ENCODE measurements at places on chromosomes 4 and X. TPM values are rescaled to one million over a fixed set of nuclear protein-coding genes. Genes with fewer than 3 reads are reported as not detected.
A peak's percentile ranks its signal among the peaks of the same experiment; 100 is the strongest.

The TFDP3 gene
- not detected for total RNA-seq

The OPRPN gene
- total RNA-seq = not detected

The GAGE13 gene
- not detected for total RNA-seq

The UGT2A1 gene
- total RNA-seq = not detected

The CPLX1 gene
- 15.1 TPM for total RNA-seq

The KCND1 gene
- total RNA-seq = 4.6 TPM

DNA sequence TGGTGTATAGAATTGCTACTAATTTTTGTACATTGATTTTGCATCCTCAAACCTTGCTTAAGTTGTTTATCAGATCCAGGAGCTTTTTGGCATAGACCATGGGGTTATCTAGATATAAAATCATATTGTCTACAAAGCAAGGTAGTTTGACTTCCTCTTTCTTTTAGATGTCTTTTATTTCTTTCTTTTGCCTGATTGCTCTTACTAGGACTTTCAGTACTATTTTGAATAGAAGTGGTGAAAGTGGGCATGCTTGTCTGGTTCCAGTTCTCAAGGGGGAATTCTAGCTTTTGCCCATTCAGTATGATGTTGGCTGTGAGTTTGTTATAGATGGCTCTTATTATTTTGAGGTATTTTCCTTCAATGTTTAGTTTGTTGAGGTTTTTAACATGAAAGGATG lies 187.9 kb upstream of the LCORL start:
- DNase-seq = no peak

DNA sequence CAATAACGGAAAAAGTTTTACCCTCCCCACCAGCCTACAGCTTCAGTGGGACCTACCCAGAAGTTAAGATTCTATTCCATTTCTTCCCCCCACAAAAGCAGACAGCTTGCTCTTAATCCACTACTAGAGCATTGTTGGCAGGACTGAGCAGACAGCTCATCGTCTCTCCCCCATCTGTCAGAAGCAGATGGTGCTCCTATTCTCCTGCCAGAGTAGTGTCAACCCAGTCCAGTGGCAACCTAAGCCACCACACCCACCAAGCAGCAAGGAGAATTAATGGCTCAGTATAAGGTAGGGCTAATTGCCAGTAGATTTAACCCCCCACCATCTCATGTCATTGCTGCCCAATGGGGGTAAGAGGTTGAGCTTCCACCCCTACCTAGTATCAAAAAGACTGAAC lies 62.0 kb downstream of the AWAT2 start:
- DNase-seq = no peak

- no peak for DNase-seq
Measured at GRCh38 chr4:6908432-6909112, 1.1 kb upstream of the TBC1D14 start.

- DNase-seq = no peak
Measured at GRCh38 chrX:153641627-153642026, 5.4 kb upstream of the DUSP9 start.

- peak; percentile 63 for DNase-seq
Measured at GRCh38 chr4:2255501-2256155, 6.3 kb downstream of the MXD4 start.

DNA sequence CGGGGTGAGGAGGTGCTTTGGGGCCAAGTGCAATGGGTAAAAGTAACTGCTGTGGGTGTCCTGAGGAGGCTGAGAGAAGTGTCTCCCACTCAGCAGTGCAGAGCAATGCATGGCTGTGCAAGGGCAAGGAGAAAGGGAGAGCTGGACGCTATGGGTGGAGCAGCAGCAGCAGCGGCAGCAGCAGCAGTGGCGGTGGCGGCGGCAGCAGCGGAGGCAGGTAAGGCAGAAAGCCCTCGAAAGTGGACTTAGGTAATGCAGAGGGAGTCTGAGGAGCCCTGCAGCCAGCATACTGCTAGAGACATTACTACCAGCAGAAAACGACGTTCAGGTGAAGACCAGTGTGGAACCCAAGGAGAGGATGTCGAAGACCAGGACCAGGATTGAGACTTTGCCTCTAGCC lies 82.1 kb downstream of the NYX start:
- no peak for DNase-seq

GRCh38 chr4:36320117-36320896 lies 38.9 kb downstream of the DTHD1 start:
- DNase-seq = no peak

GRCh38 chr4:129098531-129099001 lies 2.6 kb downstream of the C4orf33 start:
- DNase-seq = no peak

- DNase-seq = no peak
Measured at GRCh38 chr4:111631215-111631999, 513.8 kb upstream of the FAM241A start.

- peak; percentile 30 for DNase-seq
Measured at GRCh38 chrX:120251471-120252011, 929 bp downstream of the ZBTB33 start.

- DNase-seq = no peak
Measured at GRCh38 chr4:176340871-176341685, 21.3 kb downstream of the SPCS3 start.

GRCh38 chrX:15877380-15877779 lies 22.8 kb upstream of the AP1S2 start:
- DNase-seq = no peak

DNA sequence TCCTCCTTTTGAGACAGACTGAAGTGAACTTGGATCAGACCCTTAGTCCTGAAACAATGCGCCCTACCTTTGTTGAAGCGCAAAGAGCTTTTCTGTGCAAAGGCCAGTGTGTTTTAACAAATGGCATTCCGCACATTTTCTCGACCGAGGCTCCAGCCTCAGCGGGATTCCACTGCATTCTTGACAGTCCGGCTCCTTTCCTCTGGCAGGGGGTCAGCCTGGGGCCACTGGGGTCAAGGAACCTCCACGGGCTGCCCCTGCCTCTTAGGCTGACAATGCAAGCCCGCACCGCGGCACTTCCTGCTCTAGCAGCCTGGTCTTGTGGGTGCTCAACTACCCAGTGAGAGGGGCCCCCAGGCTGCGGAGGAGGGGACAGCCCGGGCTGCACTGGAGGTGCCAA lies 47.2 kb upstream of the TFDP3 start:
- no peak for DNase-seq

- no peak for DNase-seq
Measured at GRCh38 chrX:43644124-43644701, 11.9 kb upstream of the MAOA start.

- DNase-seq = no peak
Measured at GRCh38 chr4:43238585-43238984, 346.1 kb downstream of the GRXCR1 start.

DNA sequence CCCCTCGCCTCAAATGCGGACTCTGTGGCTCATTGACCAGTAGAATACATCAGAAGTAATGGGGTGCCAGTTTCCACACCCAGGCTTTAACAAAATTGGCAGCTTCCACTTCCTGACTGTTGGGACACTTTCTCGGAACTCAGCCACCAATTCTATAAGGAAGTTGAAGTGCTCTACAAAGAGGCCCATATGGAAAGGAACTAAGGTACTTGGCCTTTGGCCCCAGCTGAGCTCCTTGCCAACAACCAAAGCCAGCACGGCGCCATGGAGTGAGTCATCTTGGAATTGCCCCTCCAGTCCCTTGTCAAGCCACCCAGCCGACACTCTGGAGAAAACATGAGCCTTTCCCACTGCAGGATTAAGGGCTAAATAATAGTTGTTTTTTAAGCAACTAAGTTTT lies 262.2 kb upstream of the INTU start:
- DNase-seq = peak; percentile 48

Measured in uterus (tissue), 4 donors.